Hypothalamus (tissue), 51 donors: ENCODE measurements at places on chromosomes 7 and 10.
A peak's percentile ranks its signal among the peaks of the same experiment; 100 is the strongest.

GRCh38 chr7:29177963-29178600 lies 16.5 kb upstream of the CHN2 start:
- DNase-seq = no peak

GRCh38 chr7:104653825-104654401 lies 325.5 kb downstream of the LHFPL3 start:
- no peak for DNase-seq

DNA sequence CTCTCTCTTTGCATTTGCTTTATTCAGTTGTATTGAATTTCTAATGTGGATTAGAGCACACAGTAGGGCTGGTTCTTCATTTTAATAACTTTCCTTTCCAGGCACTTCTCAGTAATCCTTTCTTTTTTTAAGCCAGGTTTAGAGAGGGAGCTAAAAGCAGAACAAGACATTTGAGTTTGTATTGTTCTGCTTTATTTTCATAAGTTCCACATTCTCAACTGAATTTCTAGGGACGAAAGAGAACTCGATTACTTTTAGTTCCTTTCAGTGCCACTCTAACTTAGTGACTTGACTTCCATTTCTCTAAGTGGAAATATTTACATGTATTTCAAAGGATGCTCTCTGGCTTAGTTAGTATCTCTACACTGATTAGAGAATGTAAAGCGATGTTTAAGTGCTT lies 145.6 kb downstream of the EXOC4 start:
- no peak for DNase-seq

GRCh38 chr10:6347391-6347951 lies 144.7 kb downstream of the PFKFB3 start:
- DNase-seq = peak; percentile 60

DNA sequence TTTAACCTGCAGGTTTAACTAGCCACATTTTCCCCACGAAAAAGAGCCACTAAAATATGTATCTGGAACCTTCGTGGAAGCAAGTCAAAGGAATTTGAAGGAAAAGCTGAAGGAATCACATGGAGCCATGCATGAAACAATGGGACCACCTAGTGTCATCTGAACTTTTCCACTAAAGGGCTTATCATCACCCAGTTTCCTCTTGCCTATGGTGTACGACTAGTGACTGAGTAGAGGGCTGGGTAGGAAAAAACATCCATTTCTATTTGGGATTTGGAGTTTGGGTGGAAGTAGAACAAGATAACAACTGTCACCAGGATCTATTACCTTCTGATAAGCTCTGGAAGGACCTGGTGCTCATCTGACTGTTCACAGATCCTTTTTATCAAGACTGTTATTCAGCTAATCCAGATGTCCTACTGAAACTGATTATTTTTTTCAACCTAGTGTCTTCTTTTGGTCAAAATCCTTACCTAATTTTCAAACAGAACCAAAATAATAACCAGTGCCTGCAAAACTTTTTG lies 153.2 kb upstream of the COL1A2 start:
- DNase-seq = no peak

DNA sequence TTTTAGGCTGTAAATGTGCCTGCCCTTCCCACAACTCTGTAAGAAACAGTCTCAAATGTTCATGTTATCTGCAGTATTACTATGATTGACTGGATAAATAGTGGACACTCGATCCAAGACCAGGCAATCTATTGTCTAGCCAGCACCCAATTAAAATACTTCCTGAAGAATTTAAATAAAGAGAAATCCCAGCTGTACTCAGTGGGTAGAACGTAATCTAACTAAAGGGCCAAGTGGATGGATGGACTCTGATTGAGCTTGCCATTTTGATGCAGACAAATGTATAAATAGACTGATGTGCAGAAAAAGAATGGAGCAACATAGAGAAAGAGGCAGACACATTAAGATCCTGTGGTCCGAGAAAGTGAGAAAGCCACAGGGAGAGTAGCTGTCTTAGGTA lies 158.0 kb downstream of the IPMK start:
- DNase-seq = no peak
